AML-193 (cell line): ENCODE measurements at places on chromosomes 3 and 15.

DNA sequence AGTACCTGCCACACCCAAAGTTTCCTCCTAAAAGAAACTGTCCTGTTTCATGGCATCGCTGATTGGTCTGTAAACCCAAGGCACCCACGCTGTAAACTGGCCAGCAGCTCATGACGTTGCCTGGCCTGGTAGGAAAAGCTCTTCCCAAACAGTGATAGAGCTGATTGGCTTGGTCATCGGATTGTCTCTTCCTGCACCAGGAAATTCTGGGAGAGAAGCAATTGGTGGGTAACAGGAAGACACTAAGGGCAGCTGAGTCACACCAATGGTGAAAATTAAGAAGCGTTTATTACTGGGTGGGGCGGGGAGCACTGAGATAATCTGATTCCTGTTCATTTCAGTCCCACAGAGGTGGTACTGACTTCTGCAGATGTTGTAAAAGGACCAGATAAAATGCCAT is 31.0 kb downstream of the KLHL6 start:
- no peak for DNase-seq

DNA sequence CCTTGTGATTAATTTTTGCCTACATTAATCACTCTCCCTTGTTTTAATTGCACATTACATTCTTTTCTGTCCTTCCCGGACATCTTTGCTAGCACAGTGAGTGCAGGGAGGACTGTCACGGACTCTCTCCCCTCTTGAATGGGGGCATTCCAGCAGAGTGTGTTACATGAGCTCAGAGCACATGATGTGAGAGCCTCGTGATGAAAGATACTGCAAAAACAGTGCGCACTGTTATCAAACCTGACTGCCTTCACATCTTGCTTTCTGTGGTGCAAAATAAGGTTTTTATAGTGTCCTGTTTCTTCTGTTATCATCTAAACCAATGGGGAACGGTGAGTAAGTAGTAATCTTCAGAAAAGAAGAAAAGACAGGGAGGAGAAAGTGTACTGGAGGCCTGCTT is 167.5 kb downstream of the PGPEP1L start:
- no peak for DNase-seq

GRCh38 chr3:9957214-9957613 is 5.0 kb upstream of the PRRT3 start:
- DNase-seq: peak; percentile 21

- DNase-seq: no peak
Measured at GRCh38 chr3:138928727-138929372, 18.1 kb downstream of the FOXL2 start.

DNA sequence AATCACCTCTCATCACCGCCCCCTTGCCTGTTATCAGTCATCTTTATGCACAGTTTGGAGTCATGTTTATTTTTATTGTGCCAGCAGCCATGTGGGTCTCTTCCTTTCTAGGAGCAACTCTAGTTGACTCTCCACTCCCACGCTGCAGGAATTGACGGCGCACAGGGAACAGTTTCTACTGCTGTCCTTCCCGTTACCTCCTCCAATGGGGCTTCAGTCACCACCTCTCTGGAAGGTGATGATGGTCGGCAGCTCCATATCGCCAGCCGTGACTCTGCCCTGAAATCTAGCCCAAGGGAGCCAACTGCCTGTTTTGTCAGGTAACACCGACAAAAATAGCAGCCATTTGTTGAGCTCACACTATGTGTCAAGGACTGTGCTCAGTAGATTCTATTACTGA is 35.6 kb upstream of the FAM107A start:
- DNase-seq: no peak
